Left ventricle myocardium inferior (tissue), 1 donor: ENCODE measurements at places on chromosomes 5 and 9.
A peak's percentile ranks its signal among the peaks of the same experiment; 100 is the strongest.

GRCh38 chr5:135822959-135823358 lies 11.5 kb upstream of the SLC25A48 start:
- no peak overlapping the region for H3K4me3 ChIP-seq
- no peaks in the 10 kb centered on the region for H3K27me3 ChIP-seq
- H3K36me3 ChIP-seq: no peaks in the 10 kb centered on the region
- DNase-seq: no peak
- H3K4me1 ChIP-seq: no peaks in the 10 kb centered on the region

DNA sequence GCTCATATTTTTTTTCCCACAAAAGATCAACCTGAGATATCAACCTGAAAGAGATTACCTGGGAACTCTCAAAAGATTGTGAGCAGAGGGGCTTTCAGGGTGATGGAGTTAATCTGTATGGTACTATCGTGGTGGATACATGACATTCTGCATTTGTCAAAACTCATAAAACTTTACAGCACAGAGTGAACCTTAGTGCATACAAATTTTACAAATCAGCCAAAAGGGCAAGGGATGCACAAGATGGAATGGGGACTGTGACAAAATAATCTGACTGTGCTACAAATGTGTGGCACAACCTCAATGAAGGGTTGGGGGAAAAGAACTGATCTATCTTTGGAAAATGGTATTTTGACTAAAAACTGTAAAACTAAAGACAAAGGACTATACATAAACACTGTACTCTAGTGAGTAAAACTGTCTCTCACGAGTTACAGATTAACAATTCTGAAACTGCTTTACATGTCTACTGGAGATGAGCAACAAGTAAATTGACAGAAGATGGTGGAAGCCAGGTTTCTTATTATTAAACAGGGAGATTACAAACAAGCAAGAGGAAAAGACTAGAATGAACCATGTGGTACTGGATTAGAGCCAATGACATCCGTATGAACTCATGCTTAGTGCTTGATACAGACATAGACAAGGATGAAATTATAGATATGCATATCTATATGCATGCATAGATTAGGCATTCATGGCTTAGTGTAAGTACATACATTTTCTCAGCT lies 24.8 kb upstream of the RLN1 start:
- no peak overlapping the region for H3K4me3 ChIP-seq
- no peak overlapping the region for H3K27ac ChIP-seq
- peaks cover 10% of the 10 kb centered on the region for H3K4me1 ChIP-seq
- no peaks in the 10 kb centered on the region for H3K36me3 ChIP-seq
- no peaks in the 10 kb centered on the region for H3K27me3 ChIP-seq
- DNase-seq: no peak

- peak overlapping the region; percentile 93 for H3K27ac ChIP-seq
- H3K27me3 ChIP-seq: no peaks in the 10 kb centered on the region
- peak overlapping the region; percentile 85 for H3K4me3 ChIP-seq
Measured at GRCh38 chr5:123512611-123513461, 859 bp downstream of the CSNK1G3 start.

GRCh38 chr9:131627648-131628458 lies 82.5 kb downstream of the PRRT1B start:
- H3K4me3 ChIP-seq: no peak overlapping the region
- peak overlapping the region; percentile 45 for H3K27ac ChIP-seq
- DNase-seq: no peak
- no peaks in the 10 kb centered on the region for H3K27me3 ChIP-seq
- H3K36me3 ChIP-seq: peaks cover 58% of the 10 kb centered on the region

- DNase-seq: no peak
- no peak overlapping the region for H3K4me3 ChIP-seq
- peaks cover 2% of the 10 kb centered on the region for H3K4me1 ChIP-seq
- H3K27me3 ChIP-seq: no peaks in the 10 kb centered on the region
- no peaks in the 10 kb centered on the region for H3K36me3 ChIP-seq
Measured at GRCh38 chr5:160743027-160743426, 109.0 kb downstream of the ATP10B start.

GRCh38 chr9:15157381-15157780 lies 149.6 kb downstream of the TTC39B start:
- DNase-seq: no peak
- peaks cover 45% of the 10 kb centered on the region for H3K4me1 ChIP-seq
- H3K27me3 ChIP-seq: no peaks in the 10 kb centered on the region
- no peak overlapping the region for H3K4me3 ChIP-seq
- H3K27ac ChIP-seq: peak overlapping the region; percentile 82

GRCh38 chr5:156589104-156589945 lies 260.8 kb upstream of the PPP1R2B start:
- no peak for DNase-seq
- peak overlapping the region; percentile 30 for H3K27ac ChIP-seq
- peaks cover 57% of the 10 kb centered on the region for H3K4me1 ChIP-seq
- H3K4me3 ChIP-seq: no peak overlapping the region

- DNase-seq: no peak
- H3K27me3 ChIP-seq: no peaks in the 10 kb centered on the region
- H3K4me3 ChIP-seq: no peak overlapping the region
- peaks cover 15% of the 10 kb centered on the region for H3K4me1 ChIP-seq
Measured at GRCh38 chr9:77876590-77876989, 155.0 kb downstream of the GNAQ start.

DNA sequence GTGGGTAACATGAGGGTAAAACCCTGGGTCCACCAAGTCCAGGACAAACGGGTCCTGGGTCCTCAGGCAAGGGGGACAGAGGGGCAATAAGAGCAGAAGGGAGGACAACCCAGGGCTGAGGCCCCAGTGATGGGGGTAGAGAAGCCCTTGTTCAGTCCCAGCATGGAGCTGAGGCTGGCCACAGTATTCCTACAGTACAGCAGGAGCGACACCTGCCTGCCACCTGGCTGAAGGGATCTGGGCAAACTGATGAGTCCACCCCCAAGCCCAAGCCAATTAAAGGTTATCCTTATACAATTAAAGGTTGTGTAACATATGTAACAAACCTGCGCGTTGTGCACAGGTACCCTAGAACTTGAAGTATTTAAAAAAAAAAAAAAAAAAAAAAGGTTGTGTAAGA lies 97.7 kb upstream of the LRRTM2 start:
- DNase-seq: no peak
- H3K4me1 ChIP-seq: peaks cover 78% of the 10 kb centered on the region
- H3K36me3 ChIP-seq: no peaks in the 10 kb centered on the region
- H3K4me3 ChIP-seq: no peak overlapping the region
- no peaks in the 10 kb centered on the region for H3K27me3 ChIP-seq

DNA sequence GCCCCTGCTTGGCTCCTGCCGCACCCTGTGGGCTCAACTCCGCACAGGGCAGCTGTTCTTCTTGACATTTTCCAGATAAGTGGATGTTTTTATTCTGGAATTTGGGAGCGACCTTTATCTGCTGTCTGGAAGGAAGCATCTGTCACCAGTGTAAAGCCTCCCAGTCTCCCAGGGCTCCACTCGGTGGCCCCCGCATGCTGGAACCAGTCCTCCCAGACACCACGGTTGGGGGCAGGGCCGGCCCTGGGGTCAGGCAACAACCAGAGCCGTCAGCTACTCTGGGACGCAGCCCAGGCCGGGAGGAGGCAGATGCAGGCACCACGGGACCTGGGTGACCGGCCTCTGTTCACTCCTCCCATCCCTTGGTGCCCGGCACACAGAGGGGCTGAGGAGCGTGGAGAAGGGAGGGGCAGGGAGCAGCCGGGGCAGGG lies 92.8 kb upstream of the ADAMTS2 start:
- no peaks in the 10 kb centered on the region for H3K4me1 ChIP-seq
- no peak for DNase-seq
- H3K4me3 ChIP-seq: no peak overlapping the region
- no peak overlapping the region for H3K27ac ChIP-seq
- H3K36me3 ChIP-seq: no peaks in the 10 kb centered on the region
- peaks cover 54% of the 10 kb centered on the region for H3K27me3 ChIP-seq

DNA sequence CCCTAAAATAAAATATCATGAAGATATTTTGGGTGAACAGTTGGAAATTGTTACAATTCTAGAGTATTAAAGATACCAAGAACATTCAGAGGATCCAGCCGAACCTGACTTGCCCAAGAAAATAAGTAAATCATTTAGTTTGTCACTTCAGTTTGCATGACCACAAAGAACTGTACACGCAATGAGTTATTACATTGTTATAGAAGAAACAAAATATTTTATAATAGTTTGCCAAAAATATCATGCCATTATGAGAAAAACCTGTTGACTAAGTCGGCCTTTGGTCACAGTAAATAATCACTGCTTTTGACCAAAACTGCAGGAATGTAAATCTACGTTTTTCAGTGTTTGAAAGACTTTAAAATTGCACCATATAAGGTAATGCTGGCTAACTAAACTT lies 27.9 kb downstream of the TRIO start:
- H3K27ac ChIP-seq: no peak overlapping the region
- H3K36me3 ChIP-seq: no peaks in the 10 kb centered on the region
- H3K4me3 ChIP-seq: no peak overlapping the region
- no peaks in the 10 kb centered on the region for H3K27me3 ChIP-seq
- no peak for DNase-seq

DNA sequence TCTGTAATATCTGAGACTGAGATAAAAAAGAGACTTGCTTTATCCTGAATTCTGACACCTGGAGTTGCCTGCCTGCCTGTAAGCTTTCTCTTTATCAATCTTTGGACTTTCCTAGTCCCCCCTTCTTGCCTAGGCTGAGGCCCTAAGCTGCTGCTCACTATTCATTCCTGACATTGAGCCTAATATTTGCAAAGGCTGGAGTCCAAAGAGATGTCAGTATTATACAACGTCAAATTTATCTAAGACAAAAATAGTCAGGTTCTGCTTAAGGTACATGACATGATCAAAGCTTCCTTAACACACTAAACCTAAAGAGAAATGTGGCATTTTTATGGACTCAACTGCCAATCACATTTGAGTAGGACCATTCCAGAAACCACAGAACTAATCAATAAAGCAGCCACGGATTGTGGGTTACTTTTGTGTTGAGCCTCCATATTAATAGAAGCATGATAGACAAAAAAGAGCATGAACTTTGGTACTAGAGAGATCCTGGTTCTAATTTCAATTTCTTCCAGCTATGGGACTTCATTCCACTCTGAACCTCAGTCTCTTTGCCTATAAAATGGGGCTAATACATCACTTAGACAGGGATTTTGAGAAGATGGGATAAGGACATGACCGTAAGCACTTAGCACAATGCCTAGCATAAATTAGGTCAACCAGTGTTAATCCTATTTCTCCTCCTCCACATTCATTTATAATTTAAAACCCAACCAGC lies 56.1 kb downstream of the IL33 start:
- no peak overlapping the region for H3K4me3 ChIP-seq
- no peaks in the 10 kb centered on the region for H3K36me3 ChIP-seq
- H3K27me3 ChIP-seq: no peaks in the 10 kb centered on the region
- H3K27ac ChIP-seq: peak overlapping the region; percentile 81
- no peak for DNase-seq

- H3K36me3 ChIP-seq: no peaks in the 10 kb centered on the region
- no peak overlapping the region for H3K27ac ChIP-seq
- DNase-seq: no peak
- no peaks in the 10 kb centered on the region for H3K4me1 ChIP-seq
Measured at GRCh38 chr5:82959466-82959865, 117.7 kb downstream of the TMEM167A start.

- H3K4me3 ChIP-seq: peak overlapping the region; percentile 89
- H3K27ac ChIP-seq: peak overlapping the region; percentile 97
- no peaks in the 10 kb centered on the region for H3K27me3 ChIP-seq
- peaks cover 84% of the 10 kb centered on the region for H3K4me1 ChIP-seq
- DNase-seq: peak; percentile 50
- H3K36me3 ChIP-seq: peaks cover 7% of the 10 kb centered on the region
Measured at GRCh38 chr5:134224888-134225779, 739 bp downstream of the PPP2CA start.

DNA sequence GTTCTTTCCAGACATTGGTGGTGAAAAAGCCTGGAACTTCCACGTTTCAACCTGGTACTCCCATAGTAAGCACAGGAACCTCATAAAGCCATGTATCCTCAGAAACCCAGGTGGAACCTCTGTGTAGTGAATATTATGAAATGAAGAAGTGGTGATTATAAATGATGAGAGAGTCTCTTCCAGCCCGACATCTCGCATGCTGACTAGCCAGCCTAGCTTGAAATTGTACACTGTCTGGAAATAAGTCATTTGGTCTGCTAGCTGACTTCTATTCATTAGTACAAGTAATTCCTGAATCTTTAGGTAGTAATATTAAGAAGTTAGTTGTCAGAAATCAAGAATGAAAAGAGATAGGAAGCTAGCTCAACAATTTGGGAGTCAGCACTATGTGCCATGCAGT lies 203.3 kb downstream of the CWC27 start:
- DNase-seq: no peak
- no peaks in the 10 kb centered on the region for H3K27me3 ChIP-seq
- no peak overlapping the region for H3K4me3 ChIP-seq
- H3K4me1 ChIP-seq: peaks cover 8% of the 10 kb centered on the region
- peaks cover 19% of the 10 kb centered on the region for H3K36me3 ChIP-seq
- no peak overlapping the region for H3K27ac ChIP-seq

DNA sequence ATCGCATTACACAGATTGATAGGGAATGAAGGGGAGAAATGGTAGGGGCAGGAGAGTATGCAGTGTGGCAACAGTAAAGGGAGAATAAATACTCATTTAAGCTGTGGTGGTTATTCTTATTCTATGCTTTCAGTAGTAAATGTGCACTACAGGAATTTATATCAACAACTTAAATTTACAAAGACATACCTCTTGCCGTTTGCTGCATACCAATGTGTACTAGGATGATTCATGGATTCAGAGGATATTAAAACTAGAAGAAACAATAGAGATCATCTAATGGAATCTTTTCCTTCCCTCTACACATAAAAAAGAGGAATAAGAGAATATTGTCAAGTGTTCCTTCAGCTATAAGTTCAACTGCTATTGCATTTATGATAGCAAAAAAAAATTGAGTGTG lies 103.3 kb upstream of the RASA1 start:
- H3K4me1 ChIP-seq: no peaks in the 10 kb centered on the region
- no peak for DNase-seq
- no peak overlapping the region for H3K4me3 ChIP-seq

DNA sequence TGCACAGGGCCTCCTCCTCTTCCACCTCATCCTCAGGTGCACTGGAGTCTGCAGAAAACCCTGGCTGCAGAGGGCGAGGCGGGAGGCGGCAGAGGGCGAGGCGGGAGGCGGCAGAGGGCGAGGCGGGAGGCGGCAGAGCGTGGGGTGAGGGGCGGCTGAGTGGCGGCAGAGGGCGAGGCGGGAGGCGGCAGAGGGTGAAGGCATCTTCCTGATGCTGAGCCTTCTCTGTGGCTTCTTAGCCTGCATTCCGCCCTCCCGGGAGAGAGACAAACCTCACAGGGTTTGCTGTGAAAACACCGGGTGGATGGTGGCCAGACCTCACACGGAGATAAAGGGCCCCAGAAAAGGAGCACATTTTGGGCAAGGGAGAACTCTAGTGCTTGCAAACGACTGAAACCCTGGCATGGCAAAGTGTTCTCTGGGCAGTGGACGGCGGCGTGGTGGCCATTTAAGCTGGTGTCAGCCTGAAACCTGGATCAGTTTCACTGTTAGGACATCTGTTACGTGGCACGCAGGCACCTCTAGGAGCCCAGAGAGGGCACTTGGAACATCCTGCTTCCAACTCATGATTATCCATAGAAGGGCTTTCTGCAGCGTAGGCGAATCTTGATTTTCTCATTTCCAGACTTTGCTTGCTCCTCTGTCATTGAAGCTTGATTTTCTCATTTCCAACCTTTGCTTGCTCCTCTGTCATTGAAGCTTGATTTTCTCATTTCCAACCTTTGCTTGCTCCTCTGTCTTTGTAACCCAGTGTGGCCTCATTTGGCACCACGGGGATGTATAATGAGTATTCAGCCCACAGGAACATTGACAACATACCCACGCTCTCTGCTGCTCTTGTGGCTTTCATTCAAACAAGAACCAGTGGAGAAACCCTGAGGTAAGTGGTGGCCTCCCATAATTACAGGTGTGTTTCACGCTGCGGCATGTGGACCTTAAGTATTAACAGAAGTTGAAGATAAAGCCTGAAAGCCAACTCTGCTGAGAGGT lies 16.3 kb upstream of the PLEKHG4B start:
- DNase-seq: no peak
- H3K4me1 ChIP-seq: no peaks in the 10 kb centered on the region
- peaks cover 50% of the 10 kb centered on the region for H3K27me3 ChIP-seq
- H3K36me3 ChIP-seq: no peaks in the 10 kb centered on the region
- no peak overlapping the region for H3K4me3 ChIP-seq
- H3K27ac ChIP-seq: no peak overlapping the region
